ENCODE measurements at places on chromosomes 2 and 18.

GRCh38 chr2:200664770-200665494 lies 79.1 kb downstream of the AOX1 start:
- DNase-seq: no peak

DNA sequence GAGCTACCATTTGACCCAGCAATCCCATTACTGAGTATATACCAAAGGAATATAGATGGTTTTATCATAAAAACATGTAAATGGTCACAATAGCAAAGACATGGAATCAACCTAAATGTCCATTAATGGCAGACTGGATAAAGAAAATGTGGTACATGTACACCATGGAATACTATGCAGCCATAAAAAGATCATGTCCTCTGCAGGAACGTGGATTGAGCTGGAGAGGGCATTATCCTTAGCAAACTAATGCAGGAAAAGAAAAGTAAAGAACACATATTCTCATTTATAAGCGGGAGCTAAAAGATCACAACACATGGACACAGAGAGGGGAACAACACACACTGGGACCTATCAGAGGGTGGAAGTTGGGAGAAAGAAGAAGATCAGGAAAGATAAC lies 22.9 kb downstream of the SLC38A11 start:
- no peak for DNase-seq

DNA sequence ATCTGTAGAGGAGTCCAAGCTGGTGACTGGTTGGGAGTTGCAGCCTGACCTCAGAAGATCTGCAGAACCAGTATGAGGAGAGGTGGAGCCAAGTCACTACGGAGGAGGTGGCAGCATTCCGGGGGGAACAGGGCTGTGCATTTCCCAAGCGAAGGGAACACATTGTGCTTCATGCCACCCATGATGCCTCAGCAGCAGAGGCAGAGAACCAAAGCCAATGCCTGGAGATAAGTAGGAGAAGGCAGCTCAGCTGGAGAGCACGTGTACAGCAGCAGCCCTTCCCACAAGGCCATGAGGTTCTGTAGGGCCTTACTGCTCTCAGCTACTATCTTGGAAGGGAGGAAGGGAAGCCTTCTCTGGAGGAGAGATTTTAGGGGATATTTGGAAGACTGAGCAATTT lies 67.2 kb upstream of the LRPPRC start:
- no peak for DNase-seq

GRCh38 chr18:43692099-43692690 lies 414.9 kb upstream of the SYT4 start:
- DNase-seq: peak; percentile 0

DNA sequence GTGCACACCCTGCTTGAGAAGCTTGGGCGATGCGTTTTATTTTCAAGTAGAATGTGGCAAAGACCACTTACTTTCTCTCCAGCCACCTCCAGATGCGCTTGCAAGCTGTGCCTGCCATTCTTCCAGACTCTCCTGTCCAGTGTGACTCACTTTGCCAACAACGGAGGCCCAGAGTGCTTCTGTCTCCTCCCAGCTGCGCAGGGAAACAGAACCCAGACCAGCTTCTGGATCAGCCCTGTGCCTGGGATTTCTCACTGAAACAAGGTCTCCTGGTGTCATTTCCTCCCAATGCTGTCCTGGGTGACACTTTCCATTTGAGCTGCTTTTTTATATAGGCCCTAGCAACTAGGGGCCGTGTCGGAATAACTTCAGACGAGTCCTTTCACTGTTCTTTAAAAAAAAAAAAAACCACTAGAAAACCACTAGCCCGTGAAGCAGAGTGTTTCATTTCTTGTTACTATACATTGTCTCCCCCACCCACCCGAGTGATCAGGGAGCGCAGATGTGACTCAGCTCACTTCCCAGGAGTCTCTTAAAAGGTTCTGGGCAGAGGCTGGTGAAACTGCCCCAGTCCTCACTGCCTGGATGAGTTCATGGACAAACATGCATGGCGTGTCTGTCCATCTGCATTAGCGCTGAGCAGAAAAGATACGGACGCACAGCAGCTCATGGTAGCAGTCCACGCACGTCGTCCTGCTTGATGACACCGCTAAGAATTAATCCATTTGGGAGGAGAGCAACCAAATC lies 25.3 kb upstream of the RPL31 start:
- peak; percentile 31 for DNase-seq

Data from SJCRH30 (cell line).